Caco-2 (cell line): ENCODE measurements at places on chromosomes 6 and 20.

- no peak for DNase-seq
Measured at GRCh38 chr6:52360601-52361413, 1.1 kb upstream of the PAQR8 start.

- DNase-seq: no peak
Measured at GRCh38 chr6:149453597-149454345, 31.0 kb downstream of the ZC3H12D start.

- DNase-seq: no peak
Measured at GRCh38 chr6:54609981-54610380, 236.6 kb upstream of the FAM83B start.

GRCh38 chr20:3433744-3434143, 26.3 kb upstream of the DNAAF9 start:
- no peak for DNase-seq

DNA sequence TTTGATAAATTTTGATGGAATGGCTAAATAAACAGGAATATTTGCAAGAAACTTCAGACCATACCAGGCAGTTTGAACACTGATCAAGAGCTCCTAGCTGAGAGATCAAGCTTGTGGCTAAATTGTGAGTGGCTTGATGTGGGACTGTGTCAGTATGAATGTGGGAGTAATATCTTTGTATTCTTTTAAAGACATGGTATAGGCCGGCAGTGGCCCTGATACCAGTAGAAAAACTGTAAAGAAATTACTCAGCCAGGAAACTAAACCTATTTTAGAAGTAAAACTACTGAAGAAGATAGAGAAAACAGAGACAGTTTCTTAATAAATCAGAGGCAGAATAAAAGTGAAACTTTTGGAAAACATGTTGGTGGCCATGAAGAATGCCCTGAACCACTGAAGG, 608.4 kb upstream of the SYNCRIP start:
- no peak for DNase-seq

DNA sequence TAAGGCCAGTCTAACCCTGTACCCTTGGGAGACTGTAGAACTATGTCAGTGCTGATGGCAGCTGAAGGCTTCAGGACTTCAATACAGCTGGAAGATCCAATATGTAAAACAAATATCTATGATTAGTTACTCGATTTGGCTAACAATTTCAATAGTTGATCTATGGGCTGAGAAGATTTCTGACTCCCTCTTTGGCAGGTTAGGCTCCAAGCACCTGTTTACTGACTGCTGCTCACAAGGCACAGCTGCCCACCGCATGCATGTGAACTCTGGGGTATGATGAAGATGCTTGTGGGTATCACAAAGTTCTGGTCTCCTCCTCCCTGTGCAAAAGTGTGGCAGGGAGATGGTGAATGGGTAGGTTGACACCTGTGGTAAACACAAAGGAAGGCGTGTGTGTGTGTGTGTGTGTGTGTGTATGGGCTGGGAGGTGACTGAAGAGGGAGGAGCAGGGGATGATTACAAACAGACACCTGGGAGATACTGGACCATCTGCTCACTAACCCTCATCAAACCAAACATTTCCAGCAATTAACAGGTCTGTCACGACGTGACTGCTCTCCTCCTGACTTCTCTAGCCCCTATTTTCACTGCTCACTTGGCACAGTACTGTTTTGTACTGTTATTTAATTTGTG, 18.1 kb downstream of the ELMO2 start:
- no peak for DNase-seq

DNA sequence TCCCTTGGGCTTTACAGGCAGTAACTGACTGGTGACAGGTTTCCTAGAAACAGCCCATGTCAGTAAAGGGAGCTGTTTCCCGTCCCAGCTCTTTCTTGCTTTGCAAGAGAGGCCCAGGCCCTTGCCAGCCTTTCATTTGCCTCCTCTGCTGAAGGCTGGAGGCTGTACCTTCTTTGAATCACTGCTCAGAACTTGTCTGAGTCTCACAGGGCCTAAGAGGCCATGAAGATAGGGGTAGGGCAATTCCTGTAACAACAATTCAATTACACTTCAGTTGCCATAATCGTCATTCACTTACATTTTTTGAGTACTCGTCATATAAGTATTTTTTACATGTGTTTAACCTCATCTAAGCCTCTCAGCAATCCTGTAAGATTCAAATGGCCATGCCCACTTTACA, 25.9 kb upstream of the MAFB start:
- no peak for DNase-seq

DNA sequence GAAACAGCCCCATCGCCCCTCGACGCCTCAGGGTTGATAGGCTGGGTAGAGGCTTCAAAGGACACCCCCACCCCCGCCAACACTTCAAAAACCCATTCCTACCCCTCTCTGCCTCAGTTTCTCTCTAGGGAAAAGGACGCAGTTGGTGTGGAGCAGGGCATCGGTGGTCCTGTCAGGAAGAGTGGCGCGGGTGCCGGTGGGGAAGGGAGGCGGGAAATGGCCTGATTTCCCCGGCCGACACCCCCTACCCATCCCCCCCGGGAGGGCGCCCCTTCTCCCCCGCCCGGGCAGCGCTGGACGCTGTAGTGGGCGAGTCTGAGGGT, 367 bp downstream of the NRSN2 start:
- no peak for DNase-seq

- no peak for DNase-seq
Measured at GRCh38 chr20:2698912-2699311, 6.3 kb downstream of the EBF4 start.

DNA sequence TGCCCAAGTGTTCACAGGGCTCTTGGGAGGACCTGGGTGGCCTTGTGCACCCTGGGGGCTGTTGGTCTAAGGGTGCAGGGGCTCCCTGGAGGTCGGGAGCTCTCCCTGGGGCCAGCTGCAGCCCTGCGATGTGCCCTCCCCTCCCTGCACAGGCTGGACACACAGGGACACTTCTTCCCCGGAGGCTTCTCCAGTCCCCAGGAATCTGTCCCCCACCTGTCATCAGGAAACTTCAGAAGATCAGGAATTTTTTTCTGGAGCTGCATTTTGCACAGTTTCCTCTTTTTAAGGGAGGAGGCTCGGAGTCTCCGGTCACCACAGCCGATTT, 66.9 kb upstream of the BHLHE23 start:
- DNase-seq: no peak

- no peak for DNase-seq
Measured at GRCh38 chr6:150079604-150080003, 10.7 kb upstream of the ULBP3 start.

DNA sequence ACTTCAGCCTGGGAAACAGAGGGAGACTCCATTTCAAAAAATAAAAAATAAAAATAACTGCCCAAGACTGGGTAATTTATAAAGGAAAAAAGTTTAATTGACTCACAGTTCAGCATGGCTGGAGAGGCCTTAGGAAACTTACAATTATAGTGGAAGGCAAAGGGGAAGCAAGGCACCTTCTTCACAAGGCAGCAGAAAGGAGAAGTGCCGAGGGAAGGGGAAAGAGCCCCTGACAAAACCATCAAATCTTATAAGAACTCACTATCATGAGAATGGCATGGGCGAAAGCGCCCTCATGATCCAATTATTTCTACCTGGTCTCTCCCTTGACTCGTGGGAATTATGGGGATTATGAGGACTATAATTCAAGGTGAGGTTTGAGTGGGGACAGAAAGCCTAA, 95.5 kb upstream of the LGSN start:
- DNase-seq: no peak

- no peak for DNase-seq
Measured at GRCh38 chr6:149500096-149500495, 15.3 kb upstream of the ZC3H12D start.

DNA sequence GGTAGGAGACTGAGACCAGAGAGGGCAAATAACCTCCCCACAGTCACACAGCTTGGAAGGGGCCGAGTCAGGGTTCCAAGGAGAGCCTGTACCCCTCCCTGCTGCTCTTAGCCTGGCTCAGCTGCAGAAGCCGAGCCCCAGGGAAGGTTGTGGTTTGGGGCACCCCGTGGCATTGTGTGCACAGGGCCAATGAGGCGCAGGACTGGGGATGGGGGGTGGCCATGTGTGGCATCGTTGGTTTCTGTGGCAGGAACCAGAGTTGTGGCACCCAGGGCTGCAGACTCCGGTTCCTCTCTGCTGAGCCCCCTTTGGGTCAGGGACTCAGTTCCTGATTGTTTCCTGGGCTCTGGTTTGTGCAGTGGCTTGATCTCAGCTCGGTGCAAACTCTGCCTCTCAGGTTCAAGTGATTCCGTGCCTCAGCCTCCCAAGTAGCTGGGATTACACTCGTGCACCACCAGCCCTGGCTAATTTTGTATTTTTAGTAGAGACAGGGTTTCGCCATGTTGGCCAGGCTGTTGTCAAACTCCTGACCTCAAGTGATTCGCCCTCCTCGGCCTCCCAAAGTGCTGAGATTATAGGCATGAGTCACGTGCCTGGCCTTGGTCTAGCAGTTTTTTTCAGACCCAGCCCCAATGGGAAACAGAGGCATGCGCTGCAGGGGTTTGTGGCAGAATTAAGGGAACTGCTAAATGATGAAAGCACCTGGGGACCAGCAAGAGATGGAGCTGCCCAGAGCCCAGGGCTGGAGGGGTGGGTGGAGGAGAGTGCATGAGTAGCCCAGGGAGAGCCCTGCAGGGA, 221.0 kb upstream of the SULF2 start:
- DNase-seq: peak; percentile 30

DNA sequence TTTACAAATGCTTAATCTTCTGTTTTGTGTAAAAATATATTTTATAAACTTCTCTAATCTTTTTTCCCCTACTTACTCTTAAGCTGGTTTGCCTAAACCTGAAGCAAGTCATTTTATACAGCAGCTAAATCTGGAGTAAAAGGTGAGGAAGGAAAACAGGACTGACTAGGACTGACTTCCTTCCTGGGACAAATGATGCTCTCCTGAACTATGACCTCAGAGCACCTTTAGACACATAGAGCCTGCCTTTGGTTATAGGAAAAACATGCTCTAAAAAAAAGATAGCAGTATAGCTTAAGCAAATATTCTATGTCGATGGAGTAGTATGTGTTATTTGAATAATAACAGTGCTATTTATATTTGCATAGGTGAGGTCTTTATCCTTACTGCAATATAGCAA, 21.5 kb upstream of the ADGRG6 start:
- DNase-seq: no peak

GRCh38 chr6:35977308-35977707, 47.1 kb downstream of the SLC26A8 start:
- no peak for DNase-seq

DNA sequence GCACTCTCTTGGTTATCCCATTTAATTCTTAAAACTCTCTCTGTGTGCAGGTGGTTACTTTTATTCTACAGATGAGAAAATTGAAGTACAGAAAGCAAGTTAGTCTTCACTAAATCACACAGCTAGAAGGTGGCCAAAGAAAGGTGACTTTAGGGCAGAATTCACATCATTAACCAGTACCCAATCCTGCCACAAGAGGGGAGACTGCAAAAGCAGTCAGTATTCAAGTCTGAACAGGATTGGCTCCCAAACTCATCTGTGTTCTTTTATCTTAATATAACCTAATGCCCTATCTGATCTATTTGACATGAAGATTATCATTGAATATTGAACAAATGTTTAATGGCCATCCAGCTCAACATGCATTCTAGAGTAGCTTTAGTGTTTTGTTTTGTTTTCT, 225.3 kb upstream of the FAM83B start:
- no peak for DNase-seq

DNA sequence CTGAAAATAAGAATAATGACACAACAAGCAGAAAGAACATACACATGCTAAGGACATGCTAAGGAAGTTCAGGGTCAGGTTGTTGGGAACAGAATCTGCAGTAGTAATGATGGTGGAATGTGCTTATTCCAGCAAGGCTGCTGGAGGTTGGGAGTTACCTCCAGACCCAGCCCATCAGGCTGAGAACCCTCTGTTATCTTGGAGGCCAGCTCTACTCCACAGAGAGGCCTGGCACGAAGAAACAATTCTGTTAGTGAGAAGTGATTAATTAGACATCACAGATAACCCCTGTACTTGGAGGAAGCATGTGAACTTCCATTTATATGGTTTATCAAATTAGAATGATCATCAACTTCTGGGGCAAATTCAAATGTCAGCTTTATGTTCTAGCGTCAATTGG, 22.1 kb upstream of the ARHGAP18 start:
- no peak for DNase-seq

- no peak for DNase-seq
Measured at GRCh38 chr20:57746832-57747404, 37.1 kb upstream of the PMEPA1 start.

DNA sequence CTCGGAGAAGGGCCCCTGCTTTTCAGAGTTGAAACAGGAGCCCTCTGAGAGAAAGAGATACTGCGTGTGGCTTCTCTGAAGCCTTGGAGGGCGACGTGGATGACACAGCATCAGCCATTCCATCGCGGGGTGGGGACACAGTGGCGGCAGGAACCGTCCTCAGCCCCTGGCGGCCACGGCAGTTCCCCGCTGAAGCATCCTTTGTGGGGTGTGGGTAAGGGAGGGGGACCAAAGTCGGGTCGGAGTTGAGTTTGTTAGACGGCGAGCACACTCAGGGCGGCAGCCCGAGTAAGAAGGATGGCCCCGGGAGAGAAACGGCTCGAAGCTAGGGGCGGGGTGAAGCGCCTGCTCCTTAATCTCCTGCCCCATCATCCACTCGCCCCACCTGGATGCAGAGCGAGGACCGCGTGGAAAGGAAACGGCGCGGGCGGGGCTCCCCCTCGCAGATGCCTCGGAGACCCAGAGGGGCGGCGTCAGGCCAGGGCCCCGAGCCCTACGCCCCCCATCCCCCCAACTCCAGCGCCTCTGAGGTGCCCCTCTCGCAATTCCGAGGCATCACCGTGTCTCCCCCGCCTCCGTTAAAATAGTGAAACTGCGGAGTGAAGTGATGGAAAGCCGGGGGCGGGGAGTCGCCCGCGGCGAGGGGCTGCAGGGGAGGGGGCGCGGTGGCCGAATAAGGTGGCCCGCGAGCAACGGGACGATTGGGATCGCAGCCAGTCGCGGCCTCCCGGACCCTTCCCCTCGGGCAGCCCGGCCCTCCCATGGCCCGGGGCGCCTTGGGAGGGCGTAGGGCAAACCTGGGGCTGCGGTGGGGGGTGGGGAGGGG, 796 bp upstream of the RREB1 start:
- DNase-seq: peak; percentile 62

DNA sequence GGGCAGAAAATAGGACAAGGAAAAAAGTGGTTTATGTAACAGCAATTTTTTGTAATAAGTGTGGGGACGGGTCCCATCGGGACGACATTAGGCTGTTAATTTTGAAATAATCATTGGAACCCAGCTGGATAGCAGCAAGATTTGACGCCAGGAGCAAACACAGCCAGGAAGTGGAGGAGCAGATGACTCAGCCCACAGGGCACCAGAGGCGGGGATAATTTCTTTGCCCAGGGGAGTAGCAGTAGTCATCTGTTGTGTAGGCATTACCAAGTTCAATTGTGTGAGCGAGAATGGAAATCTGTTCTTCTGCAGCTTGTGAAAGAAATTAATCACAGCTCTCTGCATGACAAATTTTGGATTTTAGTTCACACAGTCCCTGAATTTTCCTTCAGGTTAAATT, 22.6 kb upstream of the RIN2 start:
- DNase-seq: no peak

DNA sequence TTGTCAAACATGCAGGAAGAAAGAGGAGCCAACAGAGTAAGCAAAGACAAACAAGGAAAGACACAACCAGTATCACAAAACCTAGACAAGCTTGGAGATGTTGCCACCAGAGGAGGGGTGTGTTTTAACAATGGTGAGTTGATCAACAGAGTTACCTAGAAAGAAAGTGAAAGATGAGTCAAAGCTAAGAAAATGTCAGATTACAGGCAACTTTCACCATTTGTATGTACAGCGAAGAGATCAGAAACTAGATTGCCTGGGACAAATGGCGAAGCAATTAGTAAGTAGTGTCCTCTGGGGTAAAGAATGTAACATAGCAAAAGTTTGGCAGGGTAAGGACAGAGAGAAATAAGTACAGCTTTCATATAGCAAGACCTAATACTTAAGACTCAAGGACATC, 51.6 kb upstream of the POU3F2 start:
- no peak for DNase-seq
